ENCODE measurements at places on chromosomes 1 and 21.

GRCh38 chr1:223748773-223749733 is 36.7 kb downstream of the CAPN2 start:
- peak; percentile 71 for DNase-seq

DNA sequence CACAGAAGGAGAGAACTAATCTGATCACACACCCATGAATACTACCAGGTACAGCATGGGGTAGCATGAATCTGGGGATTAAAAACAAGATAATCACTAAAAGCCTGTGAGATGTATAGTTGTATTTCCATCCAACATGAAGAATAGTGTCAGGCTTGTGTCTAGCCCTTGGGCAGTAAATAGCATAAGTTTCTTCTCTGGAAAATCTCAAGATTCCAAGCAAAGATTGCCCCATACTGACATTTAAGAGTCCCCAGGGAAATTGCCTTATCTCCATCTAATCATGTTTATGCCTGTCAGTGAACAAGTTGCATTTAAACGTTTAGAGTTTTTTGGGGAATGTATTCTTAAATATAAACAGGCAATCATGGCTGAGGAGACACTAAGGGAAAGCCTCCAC is 109.2 kb upstream of the SERTAD4 start:
- DNase-seq, result no peak

- no peak for DNase-seq
Observed at GRCh38 chr1:172727956-172728603, 69.2 kb downstream of the FASLG start.

DNA sequence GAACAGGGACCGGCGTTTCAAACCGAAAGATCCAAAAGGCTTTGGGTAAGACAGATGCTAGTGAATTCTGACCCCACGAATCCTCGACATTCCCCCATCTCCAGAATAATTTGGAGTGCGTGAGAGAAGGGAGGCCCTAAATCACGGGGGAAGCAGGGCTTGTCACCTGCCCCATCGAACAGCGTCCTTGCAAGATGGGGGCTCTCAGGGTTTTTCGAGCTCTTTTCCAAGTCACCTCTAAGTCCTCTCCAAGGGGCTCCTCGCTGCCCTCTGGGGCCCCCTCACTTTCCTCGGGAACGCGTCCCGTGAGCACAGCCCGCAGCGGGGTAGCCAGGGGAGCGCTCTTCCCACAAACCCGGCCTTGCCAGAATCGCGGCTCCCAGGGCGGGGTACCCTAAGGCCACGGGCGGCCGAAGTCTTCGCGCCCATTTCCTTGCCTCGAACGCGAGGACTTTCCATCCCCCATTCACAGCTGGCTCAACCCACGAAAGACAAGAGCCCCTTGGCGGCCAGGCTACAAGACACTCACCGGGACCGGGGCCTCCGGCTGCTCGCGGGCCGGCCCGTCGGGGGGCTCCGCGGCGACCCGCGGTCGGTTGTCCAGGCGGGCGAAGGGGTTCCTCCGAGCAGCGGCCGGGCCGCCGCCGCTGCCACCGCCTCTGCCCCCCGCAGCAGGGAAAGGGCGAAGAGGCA is 546 bp downstream of the DONSON start:
- no peak for DNase-seq

DNA sequence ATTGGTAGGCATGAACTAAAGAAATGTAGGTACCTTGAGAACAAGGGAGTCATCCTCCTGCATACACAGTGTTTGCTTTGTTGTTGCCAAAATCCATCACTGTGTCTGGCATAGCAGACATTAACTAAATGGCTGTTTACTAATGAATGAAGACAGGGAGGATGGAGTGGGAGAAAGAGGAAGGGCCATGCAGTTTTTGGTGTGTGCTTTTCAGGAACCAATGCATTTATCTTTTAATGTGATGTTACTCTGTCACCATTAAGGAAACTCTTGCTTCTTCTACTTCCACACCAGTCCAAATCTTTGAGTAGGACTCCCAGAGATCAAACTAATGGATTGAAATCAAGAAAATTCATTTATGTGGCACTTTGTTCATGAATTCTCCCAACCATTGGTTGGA is 55.6 kb upstream of the DUSP10 start:
- no peak for DNase-seq

DNA sequence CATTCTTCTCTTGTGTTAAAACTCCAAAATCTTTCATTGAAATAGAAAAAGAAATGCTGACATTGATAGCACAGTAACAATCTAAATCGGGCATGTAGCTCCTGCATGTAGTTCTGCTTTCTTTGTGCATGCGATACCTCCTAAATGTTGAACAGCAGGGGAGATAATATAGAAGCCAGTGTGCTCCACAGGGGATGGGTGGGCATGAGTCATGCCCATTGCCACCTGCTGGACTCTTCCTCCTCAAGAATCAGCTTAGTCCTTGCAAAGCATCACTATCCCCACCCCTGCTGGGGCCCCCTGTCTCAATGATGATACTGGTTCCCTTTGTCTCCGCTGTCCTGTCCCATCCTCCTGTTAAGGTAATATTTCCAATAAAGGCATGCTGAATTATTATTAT is 203.0 kb downstream of the RWDD3 start:
- DNase-seq, result no peak

DNA sequence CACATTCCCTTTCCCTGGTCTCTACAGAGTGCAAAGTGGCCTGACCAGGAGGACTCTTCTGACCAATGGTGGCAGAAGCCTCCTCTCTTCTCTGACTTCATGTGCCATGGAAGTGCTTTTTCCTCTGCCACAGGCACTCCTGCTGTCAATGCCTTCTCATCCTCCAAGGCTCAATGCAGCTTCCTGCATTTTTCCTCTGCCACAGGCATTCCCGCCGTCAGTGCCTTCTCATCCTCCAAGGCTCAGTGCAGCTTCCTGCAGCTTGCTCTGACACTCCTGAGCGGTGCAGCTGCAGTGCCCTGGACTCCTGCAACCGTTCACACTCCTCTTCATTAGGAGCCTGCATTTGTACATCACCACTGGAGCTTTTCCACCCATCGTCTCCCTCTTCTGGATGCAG is 4.7 kb upstream of the ADARB1 start:
- no peak for DNase-seq

DNA sequence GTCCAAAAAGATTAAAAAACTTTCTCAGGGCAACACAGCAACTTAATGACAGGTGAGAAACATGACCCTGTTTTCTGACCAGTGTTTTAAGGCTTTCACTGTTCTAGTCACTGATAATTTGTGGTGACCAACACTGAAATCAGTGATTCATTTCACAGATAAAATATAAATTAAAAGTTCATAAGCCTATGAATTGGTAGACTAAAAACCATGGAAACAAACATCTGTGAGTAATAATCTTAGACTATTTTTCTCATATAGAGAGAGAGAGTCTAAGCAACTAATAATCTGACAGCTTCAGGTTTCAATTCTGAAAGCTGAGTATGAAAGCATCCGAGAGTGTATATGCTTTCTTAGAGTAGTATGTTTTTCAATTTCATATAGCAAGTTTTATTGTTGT is 536.9 kb downstream of the ADGRL2 start:
- DNase-seq, result no peak

- no peak for DNase-seq
Observed at GRCh38 chr1:219174460-219175211, 958 bp downstream of the LYPLAL1 start.

GRCh38 chr1:97433094-97433823 is 487.6 kb downstream of the DPYD start:
- no peak for DNase-seq

- DNase-seq, result no peak
Observed at GRCh38 chr1:235427447-235427846, 60.2 kb downstream of the TBCE start.

DNA sequence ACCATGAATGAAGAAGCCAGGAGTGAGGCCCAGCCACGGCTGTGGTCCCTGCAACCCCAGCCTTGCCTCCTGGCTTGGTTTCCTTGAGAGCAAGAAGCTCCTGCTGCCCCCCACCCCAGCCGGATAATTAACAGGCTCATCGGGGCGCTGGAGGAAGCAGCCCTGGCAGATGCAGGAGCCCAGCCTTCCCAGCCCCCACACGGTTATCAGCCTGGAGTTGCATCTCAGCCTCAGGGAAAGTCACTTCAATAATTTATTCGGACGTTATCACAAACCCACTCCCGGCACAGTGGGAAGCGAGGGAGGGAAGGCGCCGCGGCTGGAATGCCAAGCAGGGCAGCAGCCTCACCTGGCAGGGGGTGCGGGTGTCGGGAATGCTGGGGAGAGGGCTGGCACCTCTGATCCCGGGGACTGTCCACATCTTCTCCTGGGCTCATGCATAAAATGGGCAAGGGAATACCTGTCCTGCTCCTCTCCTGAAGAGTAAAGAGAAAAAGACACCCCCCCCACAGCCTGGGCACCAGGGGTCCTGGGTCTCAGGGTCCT is 43.3 kb upstream of the LRP8 start:
- no peak for DNase-seq

Data from hypothalamus (tissue), 51 donors.